ENCODE measurements at places on chromosomes 7 and 10.

- DNase-seq = no peak
Observed at GRCh38 chr10:33820531-33820930, 486.1 kb upstream of the NRP1 start.

DNA sequence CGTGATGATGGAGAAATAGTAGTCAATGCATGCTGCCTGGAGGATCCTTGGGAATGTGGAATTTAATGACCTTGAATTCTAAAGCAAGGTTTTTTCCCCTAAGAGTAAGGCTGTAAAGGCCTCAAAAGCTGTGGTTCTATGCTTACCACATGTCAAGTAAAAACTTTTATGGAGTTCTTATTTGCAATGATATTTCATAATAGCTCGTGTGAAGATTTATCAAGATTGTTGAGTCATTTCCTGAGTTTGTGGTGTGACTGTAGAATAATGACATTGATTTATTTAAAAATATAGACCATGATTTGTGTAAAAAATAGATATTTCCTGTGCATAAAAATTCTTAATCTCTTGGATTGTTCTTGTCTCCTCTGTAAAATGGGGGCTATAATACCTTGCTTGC, 67.5 kb upstream of the SORCS1 start:
- DNase-seq = no peak

- peak; percentile 88 for DNase-seq
Observed at GRCh38 chr10:104337985-104338735, at the start of gene ITPRIP. Gene ITPRIP, minus strand, starts transcription at chr10:104338465. Its CDS starts 22,414 bp downstream, at chr10:104316051.

DNA sequence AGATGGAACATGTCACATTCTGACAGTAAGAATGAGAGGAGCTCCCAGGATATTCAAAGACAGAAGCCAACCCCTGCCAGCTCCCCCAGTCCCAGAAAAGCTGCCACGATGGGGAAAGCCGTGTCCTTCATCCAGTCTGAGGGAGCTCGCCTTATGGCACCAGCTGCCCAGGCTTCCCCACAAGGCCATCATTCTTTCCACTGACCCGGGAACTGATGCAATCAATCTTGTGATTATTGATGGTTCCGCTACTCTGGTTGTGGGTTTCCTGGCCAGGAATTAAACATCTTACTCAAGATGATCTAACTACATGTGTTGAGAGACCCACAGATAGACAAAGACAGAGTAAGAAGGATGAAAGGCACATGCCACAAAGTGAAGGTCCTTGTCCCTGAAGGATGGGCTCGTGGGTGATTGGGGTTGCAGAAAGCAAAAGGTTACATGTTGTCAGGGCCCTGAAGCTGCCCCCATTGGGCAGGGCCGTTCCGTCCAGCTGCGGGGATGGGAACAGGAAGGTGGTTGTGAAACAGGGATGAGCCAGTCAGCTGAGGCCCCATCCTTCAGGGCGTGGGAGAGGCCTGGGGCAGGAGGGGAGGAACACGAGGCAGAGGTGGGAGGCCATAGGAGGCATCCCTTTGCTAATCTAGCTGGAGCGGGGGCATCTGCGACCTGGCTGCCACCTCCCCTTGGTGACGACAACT, 127.6 kb downstream of the OAT start:
- DNase-seq = no peak

DNA sequence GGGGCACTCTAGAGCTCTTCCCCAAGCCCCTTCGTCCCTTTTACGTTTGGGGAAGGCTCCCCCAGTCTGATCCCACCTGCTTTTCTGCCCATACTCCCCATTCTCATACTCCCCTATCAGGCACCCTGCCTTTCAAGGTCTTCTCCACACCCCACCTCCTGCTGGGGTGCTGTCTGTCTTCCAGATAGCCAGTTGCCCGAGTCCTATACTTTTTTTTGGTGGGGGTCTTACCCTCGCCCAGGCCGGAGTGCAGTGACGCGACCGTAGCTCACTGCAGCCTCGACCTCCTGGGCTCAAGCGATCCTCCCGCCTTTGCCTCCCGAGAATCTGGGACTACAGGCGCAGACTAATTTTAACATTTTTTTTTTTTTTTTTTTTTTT, 775 bp upstream of the ABHD11 start:
- DNase-seq = peak; percentile 29

- no peak for DNase-seq
Observed at GRCh38 chr10:17915181-17915580, 36.5 kb upstream of the SLC39A12 start.

DNA sequence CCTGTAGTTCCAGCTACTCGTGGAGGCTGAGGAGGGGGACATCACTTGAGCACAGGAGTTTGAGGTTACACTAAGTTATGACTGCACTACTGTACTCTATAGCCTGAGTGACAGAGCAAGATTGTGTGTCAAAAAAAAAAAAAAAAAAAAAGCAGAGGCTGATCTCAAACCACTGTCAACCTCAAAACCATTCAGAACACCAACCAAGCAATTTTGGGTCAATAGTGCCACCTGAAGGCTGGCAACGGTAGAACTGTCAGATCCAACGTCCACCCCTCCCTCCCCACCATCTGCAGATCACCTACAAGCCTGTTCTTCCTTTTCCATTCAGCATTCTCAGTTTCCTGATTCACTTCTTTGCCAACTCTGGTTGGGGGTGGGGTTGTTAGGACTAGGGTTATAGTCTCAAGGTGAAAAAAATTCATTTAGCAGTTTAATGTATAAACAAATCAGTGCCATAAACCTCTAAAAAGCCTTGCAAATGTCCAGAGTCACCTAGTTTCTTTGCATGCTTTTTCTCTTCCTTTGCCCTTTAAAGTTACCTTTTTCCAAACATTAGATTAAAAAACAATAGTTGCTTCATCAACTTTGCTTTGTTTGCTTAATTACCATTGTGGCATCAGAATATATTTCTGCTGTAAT, 2.6 kb downstream of the MRPS33 start:
- peak; percentile 24 for DNase-seq

DNA sequence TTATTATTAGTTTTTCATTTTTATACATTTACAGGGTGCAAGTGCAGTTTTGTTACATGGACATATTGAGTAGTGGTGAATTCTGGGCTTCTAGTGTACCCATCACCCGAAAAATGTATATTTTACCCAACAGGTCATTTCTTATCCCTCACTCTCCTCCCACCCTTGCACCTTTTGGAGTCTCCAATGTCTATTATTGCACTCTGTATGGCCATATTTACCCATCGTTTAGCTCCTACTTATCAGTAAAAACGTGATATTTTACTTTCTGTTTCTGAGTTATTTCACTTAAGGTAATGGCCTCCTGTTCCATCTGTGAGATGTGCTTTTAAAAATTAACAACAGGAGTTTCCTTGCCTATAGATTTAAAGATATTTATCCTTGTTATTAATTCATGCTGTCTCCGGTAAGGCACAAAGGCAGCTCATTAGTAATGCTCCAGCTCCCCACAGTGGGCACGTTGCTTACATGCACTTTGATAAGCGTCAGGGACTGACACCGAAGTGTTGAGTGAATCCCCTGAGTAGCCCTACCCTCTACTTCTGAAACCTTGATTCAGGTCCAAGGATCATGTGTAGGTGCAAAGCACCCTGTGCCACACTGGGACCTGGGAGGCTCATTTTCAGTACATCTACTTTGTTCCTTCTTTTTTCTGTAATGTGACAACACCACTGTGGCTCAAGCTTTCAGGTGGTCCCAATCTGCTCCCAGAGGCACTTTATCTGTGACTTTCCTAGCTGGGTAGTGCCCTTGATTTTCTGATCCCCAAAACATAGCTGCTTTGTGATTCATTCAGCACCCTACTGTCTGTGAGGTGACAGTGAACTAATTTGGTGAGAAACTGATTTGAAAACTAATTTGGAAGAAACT, 27.3 kb downstream of the HYAL4 start:
- peak; percentile 27 for DNase-seq

DNA sequence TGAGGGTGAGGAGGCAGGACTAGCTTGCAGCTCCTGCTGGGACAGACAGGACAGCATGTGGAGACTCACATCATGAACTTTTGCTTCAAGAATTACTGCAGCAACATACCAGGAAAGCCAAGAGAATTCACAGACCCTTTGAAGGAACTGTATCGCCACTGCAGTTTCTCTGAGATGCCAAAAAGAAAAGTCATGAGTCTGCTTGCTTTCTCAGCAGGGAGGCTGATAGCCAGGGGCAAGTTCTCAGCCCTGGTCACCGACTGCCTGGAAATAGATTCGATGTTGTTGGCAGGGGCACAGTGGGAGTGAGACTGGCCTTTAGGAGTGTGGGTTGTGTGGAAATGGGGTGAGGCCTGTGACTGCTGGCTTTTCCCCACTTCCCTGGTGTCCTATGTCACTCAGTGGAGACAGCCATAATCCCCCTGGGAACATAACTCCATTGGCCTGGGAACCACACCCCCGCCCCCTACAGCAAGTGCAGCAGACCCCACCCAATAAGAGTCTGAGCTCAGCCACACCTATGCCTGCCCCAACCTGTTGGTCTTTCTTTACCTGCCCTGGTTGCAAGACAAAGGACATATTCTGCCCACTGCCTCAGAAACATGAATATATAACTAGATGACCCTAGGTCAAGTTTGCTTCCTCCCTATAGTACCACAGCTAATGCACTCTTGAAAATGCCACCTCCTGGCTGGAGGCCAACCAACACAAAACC, 1.6 kb upstream of the SAMD9 start:
- no peak for DNase-seq

GRCh38 chr10:4686644-4686996, 139.4 kb upstream of the AKR1E2 start:
- no peak for DNase-seq

GRCh38 chr7:35714862-35715261, 19.9 kb upstream of the HERPUD2 start:
- no peak for DNase-seq

DNA sequence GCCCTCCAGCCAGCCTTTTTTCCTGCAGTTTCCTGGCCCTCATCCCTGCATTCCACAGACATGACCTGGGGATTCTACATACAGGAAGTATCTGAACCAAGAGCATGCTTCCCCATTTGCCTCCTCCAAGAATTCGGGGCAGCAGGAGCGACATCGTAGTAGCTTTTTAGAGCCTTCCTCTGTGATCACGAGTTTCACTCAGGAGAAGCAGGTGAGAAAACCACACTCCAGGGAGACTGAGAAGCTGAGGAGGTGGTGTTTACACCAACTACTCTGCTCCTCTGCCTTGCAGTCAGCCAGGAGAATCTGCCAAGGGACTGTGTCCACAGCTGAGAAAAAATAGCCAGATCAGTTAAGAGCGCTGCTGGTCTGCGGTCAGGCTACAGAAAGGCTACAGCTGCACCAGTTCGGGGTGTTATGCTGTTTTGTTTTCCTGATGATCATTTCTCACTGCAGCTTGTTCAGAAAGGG, 54.1 kb downstream of the HSPA12A start:
- DNase-seq = peak; percentile 42

DNA sequence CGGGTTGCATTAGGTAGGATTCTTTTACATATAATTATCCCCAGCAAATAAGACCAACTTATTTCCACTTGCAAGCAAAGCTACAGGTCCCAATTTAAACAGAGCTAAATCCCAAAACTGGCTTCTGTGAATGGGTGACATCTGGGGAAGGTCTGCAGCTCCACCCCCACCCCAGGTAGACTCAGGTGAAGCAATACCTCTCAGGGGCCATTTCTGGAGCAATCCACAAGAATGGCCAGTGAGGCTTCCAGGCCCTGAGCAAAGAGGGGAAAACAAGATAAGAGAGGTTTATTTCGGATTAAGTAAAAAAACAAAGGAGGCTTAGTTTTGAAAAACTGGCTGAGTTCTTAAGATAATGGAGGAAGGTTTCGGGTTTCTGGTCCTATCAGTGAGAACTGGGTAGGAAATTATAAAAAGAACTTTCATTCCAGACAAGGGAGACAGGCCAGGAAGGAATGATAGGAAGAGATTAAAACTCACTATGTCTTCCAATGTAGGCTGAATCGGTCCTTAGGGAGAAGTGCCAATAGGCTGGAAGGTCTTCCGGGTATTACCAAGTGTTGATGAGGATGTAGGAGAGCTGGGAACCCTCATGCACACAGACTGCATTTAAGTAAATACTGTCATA, 25.4 kb downstream of the SH3PXD2A start:
- DNase-seq = no peak

- DNase-seq = no peak
Observed at GRCh38 chr7:97024209-97025129, at the start of gene DLX5. Gene DLX5, minus strand, starts transcription at chr7:97024831. Its CDS starts 208 bp downstream, at chr7:97024623.

DNA sequence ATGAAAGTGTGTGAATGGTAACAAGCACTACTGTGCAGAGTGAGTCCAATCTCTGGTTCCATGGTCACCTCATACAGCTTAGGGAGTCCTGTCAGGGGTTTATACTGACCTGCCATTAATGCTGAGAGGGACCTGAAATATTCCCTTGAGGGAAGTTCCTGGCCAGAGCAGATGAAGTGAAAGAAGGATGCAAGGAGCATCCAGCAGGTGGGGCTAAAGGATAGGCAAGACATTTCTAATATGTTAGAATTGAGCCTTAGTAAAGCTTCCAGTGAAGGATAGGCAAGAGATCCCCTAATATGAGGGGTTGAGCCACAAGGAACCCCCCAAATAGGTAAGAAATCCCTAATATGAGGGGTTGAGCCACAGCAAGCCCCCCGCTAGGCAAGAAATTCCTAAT, 25.5 kb upstream of the FAM221A start:
- DNase-seq = no peak

DNA sequence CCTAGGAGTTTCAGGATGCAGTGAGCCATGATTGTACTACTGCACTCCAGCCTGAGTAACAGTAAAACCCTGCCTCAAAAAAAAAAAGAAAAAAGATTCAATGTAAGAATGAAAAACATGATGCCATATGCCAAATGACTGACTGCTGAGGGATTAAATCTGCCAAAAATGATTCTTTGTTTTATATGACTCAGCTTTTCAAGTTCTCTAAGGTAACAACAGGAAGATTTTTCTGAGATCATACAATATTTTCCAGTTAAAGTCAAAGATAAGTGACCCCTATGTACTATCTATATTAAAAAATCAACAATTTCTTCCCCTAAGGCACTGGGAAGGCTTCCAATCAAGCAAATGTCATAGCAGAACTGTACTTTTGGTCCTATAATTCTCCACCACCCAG, 271.2 kb upstream of the IMMP2L start:
- DNase-seq = no peak

GRCh38 chr7:37815671-37816371, 32.6 kb upstream of the NME8 start:
- no peak for DNase-seq

DNA sequence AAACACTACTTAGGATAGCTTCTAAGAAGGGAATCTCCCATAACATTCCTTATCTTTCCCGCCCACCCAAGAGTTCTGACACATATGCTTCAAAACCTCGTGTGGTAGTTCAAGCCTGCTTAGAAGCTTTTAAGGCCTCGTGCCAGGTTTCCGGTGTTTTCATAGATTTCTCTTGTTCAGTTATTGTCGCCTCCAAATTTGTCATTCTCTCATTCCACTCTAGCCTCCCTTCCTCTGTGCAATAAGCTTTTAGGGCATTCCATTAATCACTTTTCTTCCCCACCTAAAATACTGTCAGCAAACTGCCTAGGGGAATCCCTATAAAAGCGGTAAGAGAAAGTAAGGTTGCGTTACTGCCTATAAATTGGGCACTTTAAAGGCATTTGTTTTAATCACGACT, 718 bp upstream of the BPGM start:
- DNase-seq = no peak

DNA sequence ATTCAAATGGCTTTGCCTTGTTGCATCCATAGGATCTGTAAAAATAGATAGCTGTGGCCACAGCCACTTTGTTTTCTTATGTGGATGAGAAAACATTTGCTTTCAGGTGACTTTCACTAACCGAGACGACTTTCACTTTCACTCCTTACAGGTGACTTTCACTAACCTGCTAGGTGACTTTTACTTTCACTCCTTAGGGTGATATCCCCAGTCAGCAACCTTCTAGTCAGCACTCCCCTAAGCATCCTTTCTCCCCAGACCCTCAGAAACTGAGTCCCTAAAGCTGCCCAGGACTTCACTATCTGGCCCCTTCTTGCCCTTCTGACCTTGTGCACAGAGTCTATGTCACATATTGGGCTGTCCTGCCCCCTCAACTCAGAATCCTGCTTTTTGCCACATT, 177.5 kb downstream of the RELN start:
- no peak for DNase-seq
